Right cardiac atrium (tissue), 5 donors: ENCODE measurements at places on chromosomes 7 and 10. TPM values are rescaled to one million over a fixed set of nuclear protein-coding genes. Genes with fewer than 3 reads are reported as not detected.

Gene GCK
- 12.9 TPM for total RNA-seq

Gene LIPA
- total RNA-seq = 26.4 TPM

Gene SPDYE2
- not detected for total RNA-seq

Gene TMEM236
- 0.59 TPM for total RNA-seq

- no peak for DNase-seq
These were observed 116.0 kb downstream of the BUB3 start for GRCh38 chr10:123270221-123270620.

GRCh38 chr7:120053390-120053961, 219.5 kb upstream of the KCND2 start:
- no peak for DNase-seq

- DNase-seq = no peak
These were observed 4.7 kb upstream of the JAKMIP3 start for GRCh38 chr10:132061030-132061429.

DNA sequence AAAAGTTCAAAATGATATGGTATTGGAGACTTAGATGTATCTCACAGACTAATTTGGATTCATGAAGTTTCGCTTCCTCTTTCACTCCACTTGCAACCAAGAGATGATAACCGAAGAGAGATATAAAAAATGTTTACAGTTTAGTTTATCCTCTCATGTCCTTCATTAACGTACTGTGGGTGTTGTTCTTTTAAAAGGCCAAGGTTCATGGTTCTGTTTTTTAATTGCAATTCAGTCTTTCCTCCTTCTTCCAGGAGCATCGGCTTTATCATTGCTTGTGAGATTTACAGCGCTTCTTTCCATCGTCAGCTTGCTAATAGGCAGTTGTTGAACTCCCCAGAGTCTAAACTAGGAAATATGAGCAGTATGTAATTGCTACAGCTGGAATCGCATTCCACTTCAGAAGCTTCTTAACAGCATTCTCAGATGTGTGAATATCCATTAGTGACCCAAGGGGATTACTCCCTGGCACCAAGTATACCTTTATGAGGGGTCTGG, 75.9 kb upstream of the HGF start:
- no peak for DNase-seq

GRCh38 chr10:127977357-127978009, 70.6 kb downstream of the PTPRE start:
- DNase-seq = peak; percentile 85
